ENCODE measurements at places on chromosomes 1 and 21. TPM values are rescaled to one million over a fixed set of nuclear protein-coding genes. Genes with fewer than 3 reads are reported as not detected.
A peak's percentile ranks its signal among the peaks of the same experiment; 100 is the strongest.

The MAN1C1 gene
- total RNA-seq, result 45.1 TPM

GRCh38 chr1:159829822-159830465, 3.3 kb downstream of the SLAMF8 start:
- H3K27me3 ChIP-seq, result no peaks in the 10 kb centered on the region
- no peak overlapping the region for H3K27ac ChIP-seq
- no peak overlapping the region for H3K4me3 ChIP-seq
- H3K4me1 ChIP-seq, result peaks cover 39% of the 10 kb centered on the region
- no peak for DNase-seq

DNA sequence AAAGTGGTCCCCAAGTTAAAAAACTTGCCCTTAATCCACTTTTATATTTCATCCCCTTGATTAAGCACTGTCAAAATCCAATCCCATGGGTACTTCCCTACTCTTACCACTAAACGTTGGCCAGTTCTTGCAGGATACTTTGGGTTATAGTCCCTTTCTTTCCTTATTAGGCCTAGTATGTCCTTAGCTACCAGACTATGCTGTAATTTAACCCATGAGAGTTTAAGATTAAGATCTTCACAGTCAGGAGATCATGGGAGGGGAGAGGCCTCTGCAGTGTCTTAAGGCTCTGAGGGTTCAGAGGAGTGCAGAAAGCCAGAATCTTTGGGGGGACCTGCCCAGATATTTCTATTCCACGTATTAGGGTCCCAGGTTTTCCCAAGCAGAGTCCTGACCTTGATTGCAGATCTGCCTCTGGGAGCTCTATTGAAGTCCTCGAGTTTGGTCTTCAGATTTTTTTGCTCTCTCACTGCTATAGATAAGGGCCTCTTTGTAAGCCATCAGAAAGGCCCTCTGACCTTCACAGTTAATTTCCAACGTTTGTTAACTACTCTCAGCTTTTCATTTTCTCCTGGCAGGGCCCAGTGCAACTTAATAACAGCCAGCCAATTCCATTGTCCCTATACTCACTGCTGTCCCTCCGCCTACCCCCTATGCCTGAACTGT, 9.0 kb upstream of the CGN start:
- no peak overlapping the region for H3K27ac ChIP-seq
- DNase-seq, result no peak
- H3K4me1 ChIP-seq, result no peaks in the 10 kb centered on the region

DNA sequence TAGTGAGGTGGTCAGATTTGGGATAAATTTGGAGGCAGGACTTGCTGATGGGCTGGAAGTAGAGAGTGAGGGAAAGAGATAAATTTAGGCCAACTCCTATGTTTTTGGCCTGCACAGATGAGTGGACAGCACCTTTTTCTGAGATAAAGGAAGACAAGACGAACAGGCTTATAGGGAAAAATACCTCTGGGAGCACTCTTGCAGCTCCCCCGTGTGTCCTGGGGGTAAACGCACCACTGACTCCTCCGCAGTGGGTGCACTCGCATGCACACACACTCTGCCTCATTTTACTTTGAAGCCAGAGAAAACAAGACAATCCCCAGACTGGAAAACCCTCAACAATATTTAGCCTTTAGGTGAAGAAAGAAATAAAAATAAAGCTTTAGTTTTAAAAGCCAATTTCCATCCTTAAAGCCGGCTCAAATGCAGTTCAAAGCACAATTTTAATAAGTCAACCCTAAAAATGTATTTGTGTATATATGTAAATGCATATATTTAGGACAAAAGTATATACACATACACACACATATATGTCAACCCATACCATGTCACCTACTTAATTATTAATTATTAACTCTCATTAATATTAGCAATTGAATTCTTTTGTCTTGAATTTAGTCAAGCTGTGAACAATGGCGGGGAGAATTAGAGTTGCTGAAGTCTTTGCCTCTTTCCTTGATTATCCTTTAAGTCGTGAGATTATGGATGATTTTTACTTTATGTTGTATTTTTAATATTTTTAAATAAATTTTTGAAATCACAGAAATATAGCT, 341.8 kb downstream of the ZNF326 start:
- H3K27ac ChIP-seq, result no peak overlapping the region
- no peaks in the 10 kb centered on the region for H3K36me3 ChIP-seq
- no peaks in the 10 kb centered on the region for H3K27me3 ChIP-seq

DNA sequence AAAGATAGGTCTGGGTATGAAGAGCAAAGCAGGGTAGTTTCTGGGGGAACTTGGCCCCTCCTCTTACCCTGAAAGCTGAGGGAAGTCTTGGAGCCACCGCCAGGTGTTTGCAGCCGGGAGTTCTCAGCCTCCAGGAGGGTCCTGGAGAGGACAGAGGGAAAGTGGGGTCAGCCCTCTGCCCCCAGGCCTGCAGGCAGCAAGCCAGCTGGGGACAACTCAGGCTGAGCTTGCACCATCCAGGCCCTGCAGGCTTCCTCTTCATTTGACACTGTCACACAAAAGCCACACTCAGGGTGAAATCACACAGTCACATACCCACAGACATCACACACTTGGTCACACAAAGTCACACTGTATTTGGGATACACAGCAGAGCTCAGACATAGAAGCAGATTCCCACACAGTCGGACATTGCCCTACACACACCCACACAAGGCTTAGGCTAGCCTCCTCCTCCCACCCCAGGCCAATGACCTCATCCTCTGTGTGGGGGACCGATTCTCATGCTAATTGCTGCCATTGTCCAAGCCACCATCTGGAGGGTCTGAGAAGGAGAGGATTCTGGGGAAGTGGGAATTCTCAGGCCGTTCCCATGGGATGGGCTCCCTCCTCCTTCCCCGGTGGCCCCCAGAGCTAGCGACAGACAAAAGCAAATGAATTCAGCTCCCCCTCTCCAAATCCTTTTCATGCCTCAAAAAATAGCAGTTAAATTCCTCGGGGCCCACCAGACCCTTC, 3.7 kb downstream of the NES start:
- H3K4me3 ChIP-seq, result no peak overlapping the region
- peaks cover 14% of the 10 kb centered on the region for H3K4me1 ChIP-seq
- H3K27me3 ChIP-seq, result peaks cover 22% of the 10 kb centered on the region
- DNase-seq, result no peak
- H3K27ac ChIP-seq, result no peak overlapping the region

GRCh38 chr1:14650951-14651350, 52.5 kb downstream of the KAZN start:
- DNase-seq, result no peak
- H3K4me1 ChIP-seq, result no peaks in the 10 kb centered on the region
- no peak overlapping the region for H3K4me3 ChIP-seq
- H3K27me3 ChIP-seq, result no peaks in the 10 kb centered on the region
- no peak overlapping the region for H3K27ac ChIP-seq

The KPNA6 gene
- total RNA-seq, result 62.5 TPM

GRCh38 chr1:82565146-82565545, 764.4 kb downstream of the ADGRL2 start:
- no peak overlapping the region for H3K27ac ChIP-seq
- no peak overlapping the region for H3K4me3 ChIP-seq
- H3K27me3 ChIP-seq, result no peaks in the 10 kb centered on the region
- no peak for DNase-seq
- H3K36me3 ChIP-seq, result no peaks in the 10 kb centered on the region

- H3K4me1 ChIP-seq, result peaks cover 6% of the 10 kb centered on the region
- no peaks in the 10 kb centered on the region for H3K36me3 ChIP-seq
- no peak for DNase-seq
- H3K27ac ChIP-seq, result no peak overlapping the region
- no peak overlapping the region for H3K4me3 ChIP-seq
- no peaks in the 10 kb centered on the region for H3K27me3 ChIP-seq
These were observed 64.2 kb downstream of the FAM163A start for GRCh38 chr1:179807291-179807690.

DNA sequence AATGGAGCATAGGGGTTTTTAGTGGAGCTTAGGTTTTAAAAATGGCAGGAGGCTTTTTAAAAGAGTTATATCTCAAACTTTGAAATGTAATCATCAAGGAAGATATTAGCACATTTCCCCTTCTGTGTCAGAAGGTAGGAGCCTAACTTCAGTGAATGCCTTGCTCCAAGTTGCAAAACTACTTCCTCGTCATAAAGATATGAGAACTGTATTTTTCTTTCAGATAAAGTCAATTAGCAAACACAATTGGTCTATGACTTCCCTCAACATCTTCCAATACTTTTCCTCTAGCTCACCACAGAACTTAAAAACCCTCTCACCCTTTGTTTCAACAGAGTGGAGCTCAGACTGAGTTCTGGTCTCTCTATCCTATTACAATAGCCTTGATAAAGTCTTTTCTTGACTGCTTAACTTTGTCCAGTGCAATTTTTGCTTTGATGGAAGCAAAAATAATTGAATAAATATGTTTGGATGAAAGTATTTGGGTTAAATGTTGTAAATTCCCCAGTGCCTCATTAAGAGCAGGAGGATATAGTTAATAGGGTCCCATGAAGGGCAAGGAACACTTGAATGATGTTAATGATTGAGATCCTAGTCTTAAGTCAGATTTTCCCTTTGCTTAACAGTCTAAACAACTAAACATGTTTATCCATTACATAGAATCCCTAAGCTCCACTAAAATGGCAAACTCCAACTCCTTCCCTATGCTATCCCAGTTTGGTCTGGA, 58.9 kb downstream of the TNFSF18 start:
- no peak for DNase-seq
- H3K27me3 ChIP-seq, result no peaks in the 10 kb centered on the region
- no peak overlapping the region for H3K4me3 ChIP-seq

DNA sequence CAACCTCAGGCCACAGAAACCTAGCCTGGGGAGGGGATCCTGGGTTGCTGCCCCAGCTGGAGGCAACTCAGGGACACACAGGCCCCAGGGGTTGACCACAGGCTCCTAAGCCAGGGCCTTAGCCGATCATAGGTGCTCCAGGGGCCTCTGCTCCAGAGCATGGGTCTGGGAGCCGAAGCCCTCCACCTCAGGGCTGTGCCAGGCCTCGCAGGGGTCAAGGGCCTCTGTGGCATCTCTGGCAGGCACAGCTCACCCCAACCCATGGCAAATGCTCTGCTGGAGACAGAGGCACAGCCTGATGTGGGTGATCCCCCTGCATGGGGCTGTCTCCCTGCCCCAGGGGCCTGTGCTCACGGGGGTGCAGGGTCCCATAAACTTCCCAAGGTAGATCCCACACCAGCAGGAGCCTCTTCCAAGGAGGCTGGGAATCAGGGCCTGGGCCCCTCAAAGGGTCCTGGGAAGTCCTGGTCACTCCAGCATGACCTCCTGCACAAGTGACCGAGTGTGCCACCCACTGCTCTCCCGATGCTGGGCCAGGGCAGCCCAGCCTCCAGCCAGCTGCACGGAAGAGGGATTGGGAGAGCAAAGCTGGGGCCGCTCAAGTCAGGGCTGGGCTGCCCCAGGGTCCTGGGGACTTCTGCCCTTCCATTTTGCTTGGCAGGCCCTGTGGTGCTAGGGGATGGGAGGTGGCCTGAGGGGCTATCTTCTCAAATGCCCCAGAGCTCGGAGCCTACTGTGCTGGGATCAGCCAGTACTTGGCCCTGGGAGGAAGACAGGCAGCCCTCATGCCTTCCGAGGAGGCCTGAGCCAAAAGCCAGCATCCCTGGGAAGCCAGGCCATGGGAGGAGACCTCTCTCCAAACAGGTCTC, 22.2 kb upstream of the PRSS38 start:
- H3K27me3 ChIP-seq, result no peaks in the 10 kb centered on the region
- H3K4me1 ChIP-seq, result peaks cover 11% of the 10 kb centered on the region
- DNase-seq, result no peak
- no peak overlapping the region for H3K27ac ChIP-seq
- H3K36me3 ChIP-seq, result no peaks in the 10 kb centered on the region
- no peak overlapping the region for H3K4me3 ChIP-seq

- no peaks in the 10 kb centered on the region for H3K27me3 ChIP-seq
- H3K27ac ChIP-seq, result no peak overlapping the region
- peak; percentile 23 for DNase-seq
- H3K4me3 ChIP-seq, result no peak overlapping the region
- H3K4me1 ChIP-seq, result no peaks in the 10 kb centered on the region
These were observed 15.8 kb downstream of the OR14I1 start for GRCh38 chr1:248686815-248687214.

GRCh38 chr1:112983537-112984131, 27.6 kb upstream of the SLC16A1 start:
- no peaks in the 10 kb centered on the region for H3K27me3 ChIP-seq
- no peak for DNase-seq

DNA sequence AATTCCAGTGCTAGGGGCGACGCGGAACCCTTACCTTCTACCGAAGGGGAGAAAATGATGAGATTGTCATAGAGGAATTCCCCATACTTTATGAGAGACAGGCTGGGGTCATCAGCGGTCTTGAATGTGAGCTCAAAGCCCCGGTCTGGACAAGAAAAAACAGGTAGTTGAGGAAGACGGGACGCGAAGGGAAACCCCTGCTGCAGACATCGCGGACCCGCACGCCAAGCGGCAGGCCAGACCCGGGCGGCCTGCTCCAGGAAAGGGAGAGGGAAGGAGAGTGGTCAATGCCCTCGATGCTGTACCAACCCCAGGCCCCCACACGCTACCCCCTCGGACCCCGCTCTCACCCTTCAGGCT, 342 bp downstream of the DDOST start:
- DNase-seq, result no peak
- H3K4me1 ChIP-seq, result peaks cover 37% of the 10 kb centered on the region
- peak overlapping the region; percentile 98 for H3K4me3 ChIP-seq

DNA sequence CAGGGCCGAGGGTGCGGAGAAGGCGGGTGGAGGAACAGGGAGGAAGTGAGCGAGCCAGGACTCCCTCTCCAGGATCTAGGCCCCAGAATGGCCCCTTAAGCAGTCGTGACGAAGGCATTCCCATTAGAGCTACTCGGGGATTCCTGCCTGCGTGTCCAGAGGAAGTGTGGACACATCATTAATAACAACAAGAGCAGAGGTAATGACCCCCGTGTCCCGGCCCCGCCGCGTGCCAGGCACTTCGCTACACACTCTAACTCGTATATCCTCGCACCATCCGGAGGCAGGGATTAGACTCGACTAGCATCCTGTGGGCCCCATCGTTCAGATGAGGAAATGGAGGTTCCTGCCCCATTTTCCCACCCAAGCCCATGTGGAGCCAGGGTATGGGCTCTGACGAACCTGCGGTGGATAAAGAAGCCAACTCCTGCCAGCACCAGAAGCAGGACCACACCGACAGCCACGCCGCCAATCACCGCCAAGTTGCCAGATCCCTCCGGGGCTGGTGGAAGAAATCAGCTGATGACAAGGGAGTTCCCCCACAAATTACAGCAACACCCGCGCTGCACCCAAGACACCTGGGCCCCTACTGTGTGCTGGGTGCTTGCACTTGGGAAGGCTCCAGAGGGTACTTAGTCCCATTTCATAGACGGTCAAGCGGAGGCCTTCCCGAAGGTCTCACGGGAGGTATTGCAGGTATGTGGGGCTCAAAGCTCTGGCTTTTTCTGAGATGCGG, 21.6 kb downstream of the EPHA2 start:
- no peaks in the 10 kb centered on the region for H3K36me3 ChIP-seq
- no peak for DNase-seq
- H3K4me3 ChIP-seq, result no peak overlapping the region
- H3K27ac ChIP-seq, result no peak overlapping the region
- H3K4me1 ChIP-seq, result no peaks in the 10 kb centered on the region
- no peaks in the 10 kb centered on the region for H3K27me3 ChIP-seq

The CAPZB gene
- total RNA-seq, result 244 TPM

GRCh38 chr1:27672750-27673112, 739 bp upstream of the IFI6 start:
- peaks cover 41% of the 10 kb centered on the region for H3K4me1 ChIP-seq
- no peak for DNase-seq
- no peaks in the 10 kb centered on the region for H3K36me3 ChIP-seq
- peak overlapping the region; percentile 85 for H3K27ac ChIP-seq
- H3K4me3 ChIP-seq, result peak overlapping the region; percentile 65
- H3K27me3 ChIP-seq, result no peaks in the 10 kb centered on the region

The GNB1 gene
- total RNA-seq, result 276 TPM

All from CD4-positive, alpha-beta memory T cell (primary cell).